ENCODE measurements at places on chromosomes 2 and 18.

GRCh38 chr2:211281430-211282073 lies 725.2 kb downstream of the CPS1 start:
- H3K27me3 ChIP-seq, result no peaks in the 10 kb centered on the region
- no peak overlapping the region for H3K27ac ChIP-seq
- H3K4me3 ChIP-seq, result no peak overlapping the region
- no peak for DNase-seq

- no peak overlapping the region for H3K4me3 ChIP-seq
- no peaks in the 10 kb centered on the region for H3K27me3 ChIP-seq
- no peak for DNase-seq
Measured at GRCh38 chr2:137659616-137660015, 304.7 kb upstream of the HNMT start.

GRCh38 chr2:98560256-98560771 lies 48.0 kb downstream of the COA5 start:
- no peak overlapping the region for H3K27ac ChIP-seq
- no peaks in the 10 kb centered on the region for H3K4me1 ChIP-seq
- DNase-seq, result no peak

DNA sequence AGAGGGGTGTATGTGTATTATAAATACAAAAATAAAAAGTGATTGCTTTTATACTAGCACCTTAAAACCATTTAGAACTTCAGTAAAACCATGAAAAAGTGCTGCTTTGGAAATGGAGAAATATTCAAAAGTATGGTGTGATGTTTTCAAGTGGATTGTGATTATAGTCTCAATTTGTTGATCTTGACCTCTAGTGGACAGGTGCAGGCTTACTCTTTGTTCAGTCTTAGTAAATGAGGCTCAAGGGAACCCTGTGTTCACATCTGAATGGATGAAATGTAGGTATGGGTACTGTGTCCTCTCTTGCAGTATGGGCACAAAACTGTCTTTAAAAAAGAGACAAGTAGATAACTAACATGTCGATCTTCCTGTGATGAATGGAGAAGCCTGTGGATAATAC lies 145.8 kb downstream of the MCFD2 start:
- H3K27me3 ChIP-seq, result no peaks in the 10 kb centered on the region
- H3K4me3 ChIP-seq, result no peak overlapping the region
- no peak overlapping the region for H3K27ac ChIP-seq
- H3K36me3 ChIP-seq, result no peaks in the 10 kb centered on the region

DNA sequence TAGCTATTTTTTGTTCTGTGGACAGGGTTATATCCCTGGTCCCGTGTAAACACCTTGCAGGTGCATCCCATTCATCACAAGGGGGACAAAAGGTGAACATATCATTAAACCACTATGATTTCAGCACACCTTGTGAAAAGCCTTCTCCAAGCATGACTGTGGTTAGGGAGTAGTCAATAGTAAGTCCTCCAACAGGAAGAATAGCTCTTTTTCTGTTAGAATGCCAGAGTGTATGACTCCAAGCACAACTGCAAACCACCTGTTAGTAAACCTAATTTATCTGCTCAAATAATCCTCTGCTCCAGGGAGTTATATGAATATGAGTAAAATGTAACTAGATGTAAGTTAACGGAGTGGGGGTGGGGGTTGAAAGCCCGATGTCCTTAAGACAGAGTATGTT lies 240.5 kb downstream of the AGPS start:
- no peaks in the 10 kb centered on the region for H3K4me1 ChIP-seq
- no peak for DNase-seq
- no peaks in the 10 kb centered on the region for H3K27me3 ChIP-seq

- H3K4me3 ChIP-seq, result no peak overlapping the region
- H3K36me3 ChIP-seq, result no peaks in the 10 kb centered on the region
- H3K27ac ChIP-seq, result peak overlapping the region; percentile 20
- peak; percentile 25 for DNase-seq
- peaks cover 16% of the 10 kb centered on the region for H3K4me1 ChIP-seq
Measured at GRCh38 chr2:9333591-9334171, 89.6 kb downstream of the ITGB1BP1 start.

GRCh38 chr2:55296393-55296792 lies 27.4 kb upstream of the MTIF2 start:
- H3K36me3 ChIP-seq, result peaks cover 37% of the 10 kb centered on the region
- DNase-seq, result no peak
- no peaks in the 10 kb centered on the region for H3K4me1 ChIP-seq
- no peak overlapping the region for H3K4me3 ChIP-seq
- no peak overlapping the region for H3K27ac ChIP-seq

DNA sequence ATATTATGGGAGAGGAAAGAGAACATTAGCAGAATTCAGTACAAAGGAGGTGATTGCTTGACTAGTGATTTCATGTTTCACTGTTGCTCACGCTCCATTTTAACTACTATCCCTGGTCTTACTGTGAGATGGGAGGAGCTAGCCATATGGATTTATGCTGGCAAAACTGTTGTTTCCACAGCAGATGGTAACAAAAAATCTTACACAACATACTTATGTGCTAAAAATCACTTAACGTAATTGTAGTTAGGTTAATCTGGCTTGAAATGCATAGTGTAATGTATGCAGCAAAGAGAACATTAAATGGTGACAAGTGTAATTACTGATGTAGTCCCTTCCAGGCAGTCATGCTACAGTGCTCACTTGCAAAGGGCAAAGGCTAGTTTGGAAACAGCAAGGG lies 155.6 kb upstream of the LYPD1 start:
- no peak overlapping the region for H3K27ac ChIP-seq
- no peak for DNase-seq
- no peaks in the 10 kb centered on the region for H3K36me3 ChIP-seq
- no peak overlapping the region for H3K4me3 ChIP-seq
- H3K27me3 ChIP-seq, result no peaks in the 10 kb centered on the region

DNA sequence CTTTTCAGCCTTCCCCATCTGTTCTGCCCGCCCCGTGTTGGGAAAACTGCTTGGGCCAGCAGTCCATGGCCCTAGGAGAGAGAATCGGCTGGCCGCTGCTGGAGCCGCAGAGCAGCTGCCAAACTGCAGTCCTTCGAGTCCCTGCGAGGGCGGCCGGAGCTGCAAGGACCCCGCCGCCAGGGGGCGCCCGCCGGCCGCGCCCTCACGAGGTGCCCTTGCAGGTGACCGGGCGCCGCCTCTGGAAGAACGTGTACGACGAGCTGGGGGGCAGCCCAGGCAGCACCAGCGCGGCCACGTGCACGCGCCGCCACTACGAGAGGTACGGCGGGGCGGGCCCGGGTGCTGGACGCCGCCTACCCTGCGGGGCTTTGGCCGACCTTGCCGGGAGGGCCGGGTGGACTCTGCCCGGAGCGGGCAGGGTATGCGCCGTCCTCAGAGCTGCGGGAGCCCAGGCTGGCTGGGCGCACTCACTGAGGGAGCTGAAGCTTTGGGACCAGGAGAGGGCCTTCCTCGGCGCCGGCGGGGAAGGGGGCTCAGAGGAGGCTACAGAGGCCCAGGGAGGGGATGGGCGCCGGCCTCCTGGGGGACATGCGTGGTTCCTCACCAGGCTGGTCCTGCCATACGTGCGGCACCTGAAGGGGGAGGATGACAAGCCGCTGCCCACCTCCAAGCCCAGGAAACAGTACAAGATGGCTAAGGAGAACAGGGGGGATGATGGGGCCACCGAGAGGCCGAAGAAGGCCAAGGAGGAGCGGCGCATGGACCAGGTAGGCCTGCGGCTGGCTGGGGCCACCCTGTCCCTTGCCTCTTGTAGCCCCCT lies 13.6 kb downstream of the ARID5A start:
- no peak for DNase-seq
- no peaks in the 10 kb centered on the region for H3K4me1 ChIP-seq
- H3K36me3 ChIP-seq, result peaks cover 76% of the 10 kb centered on the region
- H3K4me3 ChIP-seq, result no peak overlapping the region

DNA sequence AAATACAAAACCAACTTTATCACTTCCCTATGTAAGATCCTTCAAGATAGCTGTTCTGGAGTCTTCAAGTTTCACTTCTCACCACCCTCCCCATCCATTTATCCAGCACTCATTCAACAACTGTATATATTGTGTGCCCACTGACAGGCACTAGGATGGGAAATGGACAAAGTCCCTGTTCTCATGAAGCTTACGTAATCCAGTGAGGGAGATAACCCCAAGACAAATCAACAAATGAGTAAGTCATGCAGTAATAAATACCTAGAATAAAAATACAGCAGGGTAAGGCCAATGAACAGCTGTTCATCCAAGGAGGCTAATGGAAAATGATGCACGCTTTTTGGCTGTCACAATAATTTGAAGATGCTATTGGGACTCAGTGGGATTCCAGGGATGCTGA lies 133.8 kb downstream of the MEMO1 start:
- no peaks in the 10 kb centered on the region for H3K27me3 ChIP-seq
- DNase-seq, result no peak
- H3K27ac ChIP-seq, result no peak overlapping the region
- no peaks in the 10 kb centered on the region for H3K4me1 ChIP-seq

DNA sequence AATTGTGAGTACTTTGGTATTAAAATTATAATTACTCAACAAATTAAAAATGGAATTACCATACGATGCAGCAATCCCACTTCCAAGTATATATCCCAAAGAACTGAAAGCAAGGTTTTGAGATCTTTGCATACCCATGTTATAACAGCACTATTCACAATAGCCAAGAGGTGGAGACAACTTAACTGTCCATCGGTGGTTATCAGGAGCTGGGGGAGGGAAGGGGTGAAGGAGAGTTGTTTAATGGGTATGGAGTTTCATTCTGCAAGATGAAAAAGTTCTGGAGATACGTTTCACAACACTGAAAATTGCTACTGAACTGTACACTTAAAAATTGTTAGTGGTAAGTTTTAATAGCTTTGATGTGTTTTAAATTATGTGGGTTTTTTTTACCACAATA lies 25.7 kb downstream of the RAB10 start:
- H3K27ac ChIP-seq, result no peak overlapping the region
- no peaks in the 10 kb centered on the region for H3K36me3 ChIP-seq

DNA sequence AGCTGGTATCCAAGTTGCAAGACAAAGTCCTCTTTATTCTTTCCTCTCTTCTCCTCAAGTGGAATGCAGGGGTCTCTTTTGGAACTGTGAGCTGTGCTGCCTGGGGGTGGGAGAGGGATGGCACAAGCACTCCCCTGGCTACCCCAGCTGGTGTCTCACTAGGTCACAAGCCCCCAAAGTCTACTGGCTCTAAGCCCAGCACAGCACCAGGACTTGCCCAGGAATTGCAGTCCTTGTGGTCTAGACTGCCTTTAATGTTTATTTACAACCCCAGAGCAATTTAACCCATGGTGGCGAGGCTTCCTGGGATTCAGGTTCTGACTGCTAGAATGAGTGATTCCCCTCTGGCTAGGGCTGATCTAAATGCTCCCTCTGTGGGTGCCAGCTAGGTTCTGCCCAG lies 199.0 kb upstream of the STK17B start:
- H3K4me3 ChIP-seq, result no peak overlapping the region
- H3K36me3 ChIP-seq, result no peaks in the 10 kb centered on the region
- H3K27me3 ChIP-seq, result no peaks in the 10 kb centered on the region
- DNase-seq, result no peak

- peaks cover 11% of the 10 kb centered on the region for H3K4me1 ChIP-seq
- no peak overlapping the region for H3K27ac ChIP-seq
- DNase-seq, result no peak
- no peaks in the 10 kb centered on the region for H3K36me3 ChIP-seq
- H3K4me3 ChIP-seq, result no peak overlapping the region
- no peaks in the 10 kb centered on the region for H3K27me3 ChIP-seq
Measured at GRCh38 chr2:3462493-3463104, 56.7 kb downstream of the ADI1 start.

DNA sequence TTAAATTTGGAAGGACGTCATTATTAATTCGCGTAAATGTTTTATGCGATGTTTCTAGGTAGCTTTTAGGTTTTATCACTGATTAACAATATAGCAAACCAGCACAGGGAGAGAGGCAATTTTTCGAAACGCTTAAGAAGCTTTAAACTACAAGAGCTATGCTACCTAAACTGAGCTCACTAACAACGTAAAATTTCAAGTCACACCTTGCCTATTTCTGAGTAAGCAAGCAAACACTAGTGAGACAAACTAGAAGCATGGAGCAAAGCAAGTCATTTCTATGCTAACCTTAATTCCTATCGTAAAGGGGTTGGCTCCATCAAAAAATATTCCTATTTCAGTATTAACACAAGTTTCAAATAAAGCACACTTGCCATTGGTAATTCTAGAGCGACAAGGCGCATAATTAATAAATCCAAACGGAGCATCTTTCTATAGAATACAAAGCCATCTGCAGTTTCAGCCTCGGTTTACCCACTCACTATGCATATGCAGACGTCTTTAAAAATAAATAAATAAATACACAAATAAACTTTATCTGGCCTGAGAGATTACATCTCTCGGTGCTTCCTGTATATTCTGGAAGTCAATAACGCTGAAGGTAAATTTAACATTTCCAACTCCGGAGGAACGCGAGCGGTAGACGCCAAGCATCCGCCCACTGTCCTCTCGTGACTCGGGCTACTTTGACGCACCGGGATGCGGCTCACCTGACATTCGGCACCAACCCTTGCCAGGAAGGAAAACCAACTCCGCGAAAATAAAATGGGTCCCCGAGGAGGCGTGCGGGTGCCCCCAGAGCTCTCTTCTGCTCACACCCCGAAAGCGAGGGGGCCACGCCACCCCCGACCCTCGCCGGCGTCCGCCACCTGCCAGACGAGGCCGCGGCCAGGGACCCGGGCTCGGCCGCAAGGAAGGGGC lies 947 bp downstream of the ITSN2 start:
- peak; percentile 36 for DNase-seq
- H3K27me3 ChIP-seq, result no peaks in the 10 kb centered on the region
- H3K4me3 ChIP-seq, result peak overlapping the region; percentile 72
- H3K36me3 ChIP-seq, result no peaks in the 10 kb centered on the region

DNA sequence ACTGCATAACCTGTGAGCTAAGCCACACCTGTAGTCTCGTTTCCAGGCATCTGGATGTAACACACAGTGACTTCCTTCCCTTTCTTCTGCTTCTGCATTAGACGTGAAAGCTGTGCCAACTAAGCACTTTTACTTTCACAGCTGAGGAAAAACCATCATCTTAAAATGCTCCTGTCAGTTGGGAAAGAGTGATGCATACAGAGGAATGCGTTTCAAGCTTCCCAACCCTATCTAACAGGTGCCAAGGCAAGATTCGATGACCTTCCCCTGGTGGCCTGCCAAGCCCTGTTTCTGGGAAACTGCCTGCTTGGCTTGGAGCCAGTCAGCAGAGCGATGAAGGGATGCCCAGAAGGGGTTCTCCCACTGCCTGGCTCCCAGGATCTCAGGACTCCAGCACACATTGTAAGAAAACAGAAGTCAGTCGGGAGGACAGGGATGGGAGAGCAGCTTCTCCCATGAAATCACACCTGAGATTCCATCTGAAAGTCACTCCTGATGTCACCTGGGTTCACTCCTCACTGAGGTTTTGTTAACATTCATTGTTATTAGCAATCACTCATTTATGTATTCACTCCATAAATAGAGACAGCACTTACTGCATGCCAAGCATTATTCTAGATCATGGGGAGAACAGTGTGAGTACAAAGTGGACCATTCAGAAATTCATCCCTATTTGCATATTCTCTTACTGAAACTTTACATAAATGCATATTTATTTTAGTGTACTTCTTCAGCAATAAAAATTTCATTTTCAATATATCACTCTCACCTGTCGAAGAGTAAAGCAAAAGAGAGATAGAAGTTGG lies 64.1 kb downstream of the DTNA start:
- H3K27me3 ChIP-seq, result no peaks in the 10 kb centered on the region
- H3K4me1 ChIP-seq, result peaks cover 14% of the 10 kb centered on the region
- H3K4me3 ChIP-seq, result no peak overlapping the region
- no peak overlapping the region for H3K27ac ChIP-seq
- H3K36me3 ChIP-seq, result no peaks in the 10 kb centered on the region

GRCh38 chr2:200658278-200658864 lies 72.6 kb downstream of the AOX1 start:
- peaks cover 9% of the 10 kb centered on the region for H3K36me3 ChIP-seq
- H3K4me3 ChIP-seq, result no peak overlapping the region
- H3K27ac ChIP-seq, result no peak overlapping the region
- no peaks in the 10 kb centered on the region for H3K4me1 ChIP-seq

Measured in tibial nerve (tissue), 4 donors.